HT1080 (cell line): ENCODE measurements at places on chromosomes 5 and 9.

DNA sequence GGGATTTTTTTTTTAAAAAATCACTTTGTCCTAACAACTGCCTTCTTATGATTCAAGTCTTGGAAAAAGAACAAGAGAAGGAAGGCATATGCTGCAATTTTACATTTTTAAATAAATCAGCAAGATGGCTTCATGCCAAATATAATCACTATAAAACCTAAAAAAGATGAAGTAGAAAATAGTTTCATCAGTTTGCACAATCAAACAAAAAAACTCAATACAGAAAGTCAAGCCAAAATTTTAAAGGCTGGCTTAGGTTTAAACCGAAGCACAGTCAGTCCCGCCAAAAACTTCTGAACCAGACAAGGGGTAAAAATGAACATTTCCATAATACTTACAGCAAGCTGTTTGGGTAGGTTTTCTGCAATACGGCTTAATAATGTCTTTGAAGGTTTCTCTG lies 57.3 kb downstream of the ZFR start:
- no peak for DNase-seq

- DNase-seq, result no peak
Observed at GRCh38 chr9:32954642-32955041, 46.8 kb downstream of the APTX start.

DNA sequence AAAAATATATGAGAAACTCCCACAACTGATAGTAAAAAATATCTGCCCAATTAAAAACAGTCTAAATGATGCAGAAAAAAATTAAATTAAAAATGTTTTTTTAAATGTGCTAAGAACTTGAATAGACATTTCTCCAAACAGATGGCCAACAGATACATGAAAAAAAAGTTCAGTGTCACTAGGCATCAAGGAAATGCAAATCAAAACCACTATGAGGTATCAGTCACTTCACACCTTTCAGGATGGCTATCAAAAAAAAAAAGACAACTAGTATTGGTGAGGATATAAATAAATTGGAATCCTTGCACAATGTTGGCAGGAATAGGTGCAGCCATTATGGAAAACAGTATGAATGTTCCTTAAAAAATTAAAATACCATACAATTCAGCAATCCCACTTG lies 16.6 kb downstream of the ZNF131 start:
- DNase-seq, result no peak

DNA sequence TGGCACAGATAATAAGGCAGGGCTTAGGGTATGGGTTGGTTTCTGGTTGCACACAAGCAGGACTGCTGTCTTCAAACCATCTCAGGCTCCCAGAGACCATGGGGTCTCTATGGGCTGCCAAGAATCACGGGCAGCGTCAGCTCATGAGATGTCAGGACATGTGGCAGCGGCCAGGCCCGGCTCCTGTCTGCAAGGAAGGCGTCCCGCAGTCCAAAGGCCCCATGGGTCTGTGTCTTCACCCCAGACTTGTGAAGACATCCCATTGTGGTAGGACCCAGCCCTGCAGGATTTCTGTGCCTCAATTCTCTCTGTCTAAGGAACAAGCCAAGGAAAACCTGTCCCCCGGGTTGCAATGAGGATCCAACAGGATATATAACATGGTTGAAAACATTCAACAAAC lies 32.6 kb downstream of the IPPK start:
- no peak for DNase-seq
